ENCODE measurements at places on chromosomes 16 and 17. TPM values are rescaled to one million over a fixed set of nuclear protein-coding genes. Genes with fewer than 3 reads are reported as not detected.
A peak's percentile ranks its signal among the peaks of the same experiment; 100 is the strongest.

DNA sequence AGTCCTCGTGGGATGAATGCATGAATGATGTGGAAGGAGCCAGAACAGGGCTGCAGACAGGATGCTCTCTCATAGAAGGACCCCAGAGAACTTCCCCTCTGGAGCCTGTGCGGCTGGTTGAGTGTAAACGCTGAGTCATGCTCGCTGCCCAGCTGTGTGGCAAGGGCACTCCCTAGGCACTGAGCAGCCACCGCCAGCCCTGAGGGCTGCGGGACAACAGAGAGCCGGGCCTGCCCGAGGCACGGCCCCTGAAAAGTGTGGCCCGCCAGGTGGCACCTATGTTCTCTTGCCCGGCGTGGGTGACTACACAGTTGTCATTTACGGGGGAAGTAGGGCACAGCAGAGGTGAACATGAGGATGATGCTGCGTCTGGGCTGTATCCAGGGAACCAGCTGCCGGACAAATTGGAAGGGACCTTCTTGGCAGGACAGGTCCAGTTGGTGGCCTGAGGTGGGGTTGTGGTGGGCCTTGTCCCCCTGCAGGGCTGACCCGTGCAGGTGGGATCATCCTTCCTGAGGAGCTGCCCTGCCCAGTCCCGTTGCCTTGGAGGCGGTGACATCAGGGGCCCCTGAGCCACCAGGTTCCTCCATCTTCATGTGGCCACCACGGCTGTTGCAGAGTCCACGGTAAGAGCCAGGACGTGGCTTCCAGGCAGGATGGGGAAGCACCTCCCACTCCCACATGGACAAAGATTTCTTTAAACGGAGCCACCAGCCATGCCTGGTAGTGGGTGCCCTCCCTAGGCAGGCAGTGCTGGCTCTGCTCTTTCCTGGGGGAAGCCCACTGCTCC is 94.8 kb upstream of the CBX4 start:
- peak; percentile 49 for DNase-seq

DNA sequence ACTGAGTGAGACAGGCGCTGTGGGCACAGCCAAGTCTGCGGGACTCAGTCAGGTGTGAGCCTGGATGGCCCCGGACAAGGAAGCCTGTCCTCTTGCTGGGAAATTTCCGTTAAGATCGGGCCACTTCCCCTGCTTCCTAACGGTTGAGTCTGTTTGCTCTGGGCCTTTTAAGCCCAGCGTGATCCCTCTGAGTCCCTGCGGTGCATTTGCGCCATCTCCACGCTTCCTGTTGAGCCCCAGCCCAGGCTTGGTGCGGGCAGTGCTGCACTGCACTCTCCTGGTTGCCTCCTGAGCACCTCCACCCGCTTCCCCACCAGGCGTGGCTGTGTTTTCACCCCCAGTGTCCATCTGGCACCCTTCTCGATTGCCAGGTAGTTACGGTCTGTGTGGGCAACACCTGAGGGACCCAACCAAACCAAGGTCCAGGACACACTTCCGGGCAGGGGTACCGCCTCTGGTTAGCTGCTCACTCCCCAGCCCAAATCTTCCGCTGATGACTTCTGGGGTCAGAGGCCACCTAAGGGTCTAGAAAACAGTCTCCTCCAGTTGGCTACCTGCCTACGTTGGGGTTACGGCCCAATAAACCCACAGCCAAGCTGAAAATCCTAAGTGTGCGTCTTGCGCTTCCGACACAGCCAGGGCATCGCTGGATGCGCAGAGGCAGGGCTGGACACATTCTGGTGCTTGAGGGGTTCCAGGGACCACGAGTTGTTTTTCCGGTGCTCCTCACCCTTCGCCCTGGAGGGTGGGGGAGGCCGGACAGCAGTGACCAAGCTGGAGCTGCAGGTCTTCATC is 1.4 kb upstream of the SLC25A10 start:
- no peak for DNase-seq

GRCh38 chr16:51359141-51359955 is 208.3 kb upstream of the SALL1 start:
- DNase-seq = peak; percentile 32

DNA sequence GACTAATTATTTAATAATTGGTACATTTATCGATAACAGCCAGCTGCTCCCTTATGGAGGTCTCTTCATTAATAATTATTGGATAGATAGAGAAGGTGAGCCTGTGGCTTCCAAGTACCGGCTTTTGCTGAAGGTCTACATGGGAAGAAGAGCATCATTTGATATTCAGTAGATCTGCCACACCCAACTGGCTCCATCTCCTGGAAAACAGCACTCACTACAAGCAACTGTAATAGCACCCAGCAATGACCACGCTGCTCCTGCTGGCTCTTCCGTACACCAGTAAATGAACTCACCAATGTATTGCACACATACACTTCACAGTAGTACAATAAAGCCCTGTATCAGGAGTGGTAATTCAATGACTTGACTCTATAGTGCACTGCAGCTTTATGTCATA is 19.5 kb downstream of the MARVELD3 start:
- DNase-seq = no peak

- no peak for DNase-seq
These were observed 60.8 kb upstream of the CORO6 start for GRCh38 chr17:29683481-29683880.

DNA sequence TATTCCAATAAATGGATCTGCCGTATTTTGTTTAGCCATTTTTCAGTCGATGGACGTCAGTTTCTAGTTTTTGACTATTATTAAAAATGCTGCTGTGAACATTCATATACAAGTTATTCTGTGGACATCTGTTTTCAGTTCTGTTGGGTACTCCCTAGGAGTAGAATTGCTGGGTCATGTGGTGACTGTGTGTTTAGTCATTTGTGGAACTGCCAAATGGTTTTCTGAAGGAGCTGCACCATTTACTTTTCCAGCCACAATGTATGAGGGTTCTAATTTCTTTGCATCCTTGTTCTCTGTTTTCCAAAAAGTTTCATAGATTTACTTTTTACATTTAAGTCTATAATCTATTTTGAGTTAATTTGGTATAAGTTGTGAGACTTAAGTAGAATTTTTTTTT is 29.5 kb downstream of the CYLD start:
- DNase-seq = no peak

- DNase-seq = no peak
These were observed 4.8 kb downstream of the PLEKHH3 start for GRCh38 chr17:42672038-42672437.

DNA sequence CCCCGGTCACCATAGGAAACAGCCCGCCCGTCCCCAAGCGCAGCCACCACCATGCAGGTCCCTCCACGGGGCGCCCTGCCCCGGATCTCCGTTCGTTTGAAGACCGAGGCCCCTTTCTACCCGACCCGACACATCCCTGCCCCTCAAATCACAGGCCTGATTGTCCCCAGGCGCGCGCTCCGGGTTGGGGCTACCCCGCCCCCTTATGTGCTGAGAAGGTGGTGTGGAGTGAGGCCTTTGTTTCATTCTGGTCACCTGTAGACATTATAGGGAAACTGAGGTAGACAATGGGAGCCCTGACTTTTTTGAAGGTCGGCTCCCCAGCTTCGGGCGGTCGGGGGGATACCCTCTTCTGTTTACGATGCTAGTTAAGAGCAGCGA is 763 bp upstream of the ACTG1 start:
- peak; percentile 74 for DNase-seq

DNA sequence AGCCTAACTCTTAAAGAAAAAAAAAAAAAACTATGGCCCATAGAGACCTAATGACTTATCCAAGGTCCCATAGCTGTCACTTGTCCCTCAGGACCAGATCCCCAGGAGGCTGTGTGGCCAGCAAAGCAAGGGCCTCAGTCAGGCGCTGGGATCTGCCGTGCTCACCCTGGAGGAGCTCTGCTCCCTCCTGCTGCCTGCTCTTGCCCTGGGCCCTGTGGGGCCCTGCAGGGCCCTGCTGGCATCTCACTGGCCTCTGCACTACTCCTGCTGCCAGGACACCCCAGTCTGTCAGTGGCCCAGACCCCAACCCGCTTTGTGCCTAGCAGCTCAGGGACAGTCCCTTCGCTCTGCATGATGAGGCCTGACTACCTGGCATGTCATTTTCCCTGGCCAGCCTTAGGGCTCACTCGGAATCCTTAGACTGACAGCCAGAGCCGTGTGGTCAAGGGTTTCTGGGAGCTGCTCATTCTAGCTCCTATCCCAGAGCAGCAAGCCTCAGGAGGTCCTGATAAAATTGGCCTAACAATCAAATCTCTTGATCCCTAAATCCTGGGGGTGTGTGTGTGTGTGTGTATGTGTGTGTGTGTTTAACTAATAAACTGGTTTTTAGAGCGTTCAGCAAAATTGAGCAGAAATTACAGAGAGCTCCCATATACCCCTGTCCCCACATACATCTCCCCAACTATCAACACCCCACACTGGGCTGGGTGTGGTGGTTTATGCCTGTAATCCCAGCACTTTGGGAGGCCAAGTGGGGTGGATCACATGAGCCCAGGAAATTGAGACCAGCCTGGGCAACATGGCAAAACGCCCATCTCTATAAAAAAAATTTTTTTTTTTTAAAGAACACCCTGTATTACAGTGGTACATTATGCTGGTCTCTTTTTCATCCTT is 21.7 kb downstream of the KATNIP start:
- DNase-seq = no peak

DNA sequence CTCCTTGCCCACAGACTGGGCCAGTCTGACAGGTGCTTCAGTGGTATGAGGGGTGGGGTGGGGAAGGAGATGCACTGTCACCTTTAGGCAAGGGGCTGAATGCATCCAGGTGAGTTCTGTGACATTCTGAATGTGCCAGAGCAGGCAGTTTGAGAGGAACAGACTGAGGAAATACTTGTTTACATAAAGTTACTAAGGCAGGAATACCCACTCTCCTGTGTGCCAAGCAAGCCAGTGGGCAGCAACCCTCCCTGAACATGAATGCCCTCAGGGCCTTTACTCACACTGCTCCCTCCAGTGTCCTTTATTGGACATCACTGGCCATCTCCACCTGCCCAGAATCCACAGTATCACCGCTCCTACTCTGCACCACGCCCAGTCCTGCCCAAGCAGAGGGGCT is 33.1 kb upstream of the ULK2 start:
- no peak for DNase-seq

DNA sequence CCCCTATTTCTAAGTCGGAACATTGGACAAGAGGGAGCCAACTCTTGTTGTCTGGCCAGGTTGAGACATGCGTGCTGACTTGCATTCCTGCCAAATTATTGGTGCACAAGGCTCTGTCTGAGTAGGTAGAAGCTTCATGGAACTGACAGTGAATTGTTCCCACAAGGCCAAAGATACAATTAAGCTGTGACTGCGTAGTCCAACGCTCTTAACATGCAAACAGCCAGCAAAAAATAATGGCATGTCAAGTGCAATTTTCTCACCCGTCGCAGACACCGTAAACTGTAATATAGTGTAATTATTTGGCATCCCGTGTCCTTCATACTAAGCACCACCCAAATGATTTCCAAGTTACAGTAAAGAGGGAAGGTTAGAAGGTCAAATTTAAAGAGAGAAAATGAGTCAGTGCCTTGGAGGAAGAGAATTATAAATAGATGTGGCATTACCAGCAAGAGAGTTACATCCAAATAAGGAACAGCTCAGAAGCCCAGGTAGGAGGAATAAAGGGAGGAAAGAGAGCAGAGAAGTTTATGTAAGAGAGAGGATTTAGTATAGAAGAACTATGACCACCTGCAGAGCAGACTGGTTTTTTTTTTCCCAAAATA is 21.8 kb downstream of the CDH8 start:
- DNase-seq = no peak

DNA sequence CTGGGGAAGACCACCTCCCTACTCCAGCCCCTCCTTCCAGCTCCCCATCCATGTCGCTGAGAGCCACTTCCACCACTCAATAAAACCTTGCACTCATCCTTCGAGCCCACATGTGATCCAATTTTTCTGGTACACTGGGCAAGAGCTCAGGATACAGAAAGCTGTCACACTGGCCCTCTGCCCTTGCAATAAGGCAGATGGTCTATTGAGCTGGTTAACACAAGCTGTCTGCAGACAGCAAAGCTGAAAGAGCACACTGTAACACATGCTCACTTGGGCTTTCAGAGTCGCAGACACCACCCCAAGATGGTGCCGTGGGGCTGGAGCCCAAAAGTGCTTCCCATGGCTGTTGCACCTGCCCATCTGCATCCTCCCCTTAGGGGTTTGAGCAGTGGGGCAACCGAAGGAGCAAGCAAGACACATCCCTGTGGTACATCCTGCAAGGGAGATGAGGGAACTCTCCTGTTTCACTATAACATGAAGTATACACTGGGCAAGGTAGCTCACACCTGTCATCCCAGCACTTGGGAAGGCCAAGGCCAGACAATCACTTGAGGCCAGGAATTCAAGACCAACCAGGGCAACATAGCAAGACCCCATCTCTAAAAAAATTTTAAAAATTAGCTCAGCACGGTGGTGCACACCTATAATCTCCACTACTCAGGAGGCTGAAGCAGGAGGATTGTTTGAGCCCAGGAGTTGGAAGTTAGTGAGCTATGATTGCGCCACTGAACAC is 52.8 kb upstream of the C17orf78 start:
- DNase-seq = no peak

DNA sequence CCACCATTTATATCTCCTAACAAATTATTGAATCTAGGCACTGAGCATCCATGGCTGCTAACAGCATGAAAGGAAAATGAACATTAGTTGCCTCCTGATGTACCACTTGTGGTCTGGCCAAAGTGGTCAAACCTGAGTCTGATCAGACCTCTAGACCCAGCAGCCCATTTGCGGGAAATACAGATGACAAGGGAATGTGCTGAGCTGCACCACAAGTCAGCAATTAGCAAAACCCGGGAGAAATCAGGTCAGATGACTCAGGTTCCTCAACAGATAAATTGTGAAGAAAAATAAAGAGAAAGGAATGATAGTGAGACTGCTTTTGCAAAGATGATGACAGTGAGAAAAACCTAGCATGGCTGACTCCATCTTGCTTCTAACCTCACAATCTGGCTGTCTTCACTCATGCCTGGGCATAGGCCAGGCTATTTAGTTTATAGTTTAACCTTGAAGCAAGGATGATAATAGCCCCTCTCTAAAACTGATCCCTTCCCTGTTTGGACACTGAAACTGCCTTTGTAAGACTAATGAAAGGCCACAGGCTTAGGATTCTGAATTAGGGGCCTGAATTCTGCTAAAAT is 142.7 kb upstream of the ASIC2 start:
- no peak for DNase-seq

Gene ARHGAP23
- 10.9 TPM for total RNA-seq

Gene SLC5A10
- total RNA-seq = not detected

Gene ESRP2
- 56.0 TPM for total RNA-seq

Gene WNT9B
- total RNA-seq = not detected

Gene KREMEN2
- not detected for total RNA-seq

Data from body of pancreas (tissue), 4 donors.